ENCODE measurements at places on chromosomes 13 and 19.

- DNase-seq, result no peak
Observed at GRCh38 chr13:99351772-99352171, 44.6 kb upstream of the GPR183 start.

DNA sequence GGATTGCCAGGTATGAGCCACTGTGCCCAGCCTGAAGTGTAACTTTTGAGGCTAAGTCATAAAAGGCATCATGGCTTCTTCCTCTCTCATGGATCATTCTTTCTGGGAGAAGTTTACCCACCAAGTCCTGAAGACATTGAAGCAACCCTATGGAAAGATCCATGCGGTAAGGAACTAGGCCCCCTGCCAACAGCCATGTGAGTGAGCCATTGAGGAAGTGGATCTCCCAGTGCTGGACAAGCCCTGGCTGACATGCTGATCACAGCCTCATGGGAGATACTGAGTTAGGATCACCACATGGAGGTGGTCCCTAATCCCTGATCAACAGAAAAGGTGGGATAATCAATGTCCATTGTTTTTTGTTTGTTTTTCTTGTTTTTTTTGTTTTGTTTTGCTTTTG lies 3.3 kb upstream of the NUDT19 start:
- no peak for DNase-seq

DNA sequence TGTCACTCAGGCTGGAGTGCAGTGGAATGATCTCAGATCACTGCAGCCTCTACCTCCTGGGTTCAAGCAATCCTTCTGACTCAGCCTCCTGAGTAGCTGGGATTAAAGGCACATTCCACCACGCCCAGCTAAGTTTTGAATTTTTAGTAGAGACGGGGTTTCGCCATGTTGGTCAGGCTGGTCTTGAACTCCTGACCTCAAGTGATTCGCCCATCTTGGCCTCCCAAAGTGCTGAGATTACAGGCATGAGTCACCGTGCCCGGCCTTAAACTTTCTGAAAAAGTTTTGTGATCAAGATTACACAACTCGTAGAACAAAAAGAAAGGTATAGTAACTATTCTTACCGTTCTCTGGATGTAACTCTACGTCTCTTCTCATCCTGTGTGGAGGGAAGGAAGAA lies 21.2 kb downstream of the DNMT1 start:
- DNase-seq, result no peak

DNA sequence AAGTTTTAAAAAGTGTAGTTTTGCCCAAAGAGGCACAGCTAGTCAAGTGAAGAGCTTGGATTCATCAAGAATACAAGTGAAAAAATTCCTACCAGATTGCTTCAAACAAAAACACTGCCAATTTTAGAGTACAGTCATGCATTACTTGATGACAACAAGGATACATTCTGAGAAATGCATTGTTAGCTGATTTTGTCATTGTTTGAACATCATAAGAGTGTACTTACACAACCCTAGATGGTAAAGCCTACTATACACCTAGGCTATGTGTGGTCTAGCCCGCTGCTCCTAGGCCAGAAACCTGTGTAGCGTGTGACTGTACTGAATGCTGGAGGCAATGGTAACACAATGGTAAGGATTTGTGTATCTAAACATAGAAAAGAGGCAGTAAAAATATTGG lies 41.1 kb downstream of the TMTC4 start:
- DNase-seq, result no peak

- peak; percentile 56 for DNase-seq
Observed at GRCh38 chr19:53881482-53882390, at the start of gene PRKCG. TSS of gene PRKCG (plus strand) at chr19:53882197. CDS start at chr19:53882495, 298 bp downstream.

- no peak for DNase-seq
Observed at GRCh38 chr13:37652596-37652995, 54.0 kb upstream of the POSTN start.

DNA sequence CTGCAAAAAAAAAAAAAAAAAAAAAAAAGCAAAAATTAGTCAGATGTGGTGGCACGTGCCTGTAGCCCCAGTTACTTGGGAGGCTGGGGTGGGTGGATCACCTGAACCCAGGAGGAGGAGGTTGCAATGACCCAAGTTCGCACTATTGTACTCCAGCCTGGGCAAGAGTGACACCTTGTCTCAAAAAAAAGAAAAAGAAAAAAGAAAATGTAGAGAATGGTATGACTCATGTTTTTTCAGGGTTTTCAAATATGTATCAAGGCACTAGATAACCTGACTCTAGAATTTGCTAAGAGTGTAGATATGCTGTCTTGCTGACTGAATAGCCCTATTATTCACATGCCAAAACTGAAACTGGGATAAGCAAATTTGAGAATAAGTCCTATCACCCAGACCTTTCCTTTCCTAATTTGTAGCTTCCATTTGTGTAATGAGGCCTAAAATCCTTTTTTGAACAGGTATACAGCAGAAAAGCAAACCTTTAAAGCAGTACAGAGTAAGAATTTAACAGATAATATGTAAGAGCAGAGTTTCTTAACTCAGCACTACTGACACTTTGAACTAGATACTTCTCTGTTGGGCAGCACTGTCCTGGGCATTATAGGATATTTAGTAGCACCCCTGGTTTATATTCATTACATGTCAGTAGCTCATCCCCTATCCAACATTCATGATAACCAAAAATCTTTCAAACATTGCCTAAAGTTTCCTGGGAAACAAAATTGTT lies 108.6 kb downstream of the ELF1 start:
- DNase-seq, result no peak

All from memory B cell (primary cell).